ENCODE measurements at places on chromosomes 16 and 17.

- no peak for DNase-seq
Measured at GRCh38 chr16:75326333-75326732, 74.9 kb upstream of the BCAR1 start.

DNA sequence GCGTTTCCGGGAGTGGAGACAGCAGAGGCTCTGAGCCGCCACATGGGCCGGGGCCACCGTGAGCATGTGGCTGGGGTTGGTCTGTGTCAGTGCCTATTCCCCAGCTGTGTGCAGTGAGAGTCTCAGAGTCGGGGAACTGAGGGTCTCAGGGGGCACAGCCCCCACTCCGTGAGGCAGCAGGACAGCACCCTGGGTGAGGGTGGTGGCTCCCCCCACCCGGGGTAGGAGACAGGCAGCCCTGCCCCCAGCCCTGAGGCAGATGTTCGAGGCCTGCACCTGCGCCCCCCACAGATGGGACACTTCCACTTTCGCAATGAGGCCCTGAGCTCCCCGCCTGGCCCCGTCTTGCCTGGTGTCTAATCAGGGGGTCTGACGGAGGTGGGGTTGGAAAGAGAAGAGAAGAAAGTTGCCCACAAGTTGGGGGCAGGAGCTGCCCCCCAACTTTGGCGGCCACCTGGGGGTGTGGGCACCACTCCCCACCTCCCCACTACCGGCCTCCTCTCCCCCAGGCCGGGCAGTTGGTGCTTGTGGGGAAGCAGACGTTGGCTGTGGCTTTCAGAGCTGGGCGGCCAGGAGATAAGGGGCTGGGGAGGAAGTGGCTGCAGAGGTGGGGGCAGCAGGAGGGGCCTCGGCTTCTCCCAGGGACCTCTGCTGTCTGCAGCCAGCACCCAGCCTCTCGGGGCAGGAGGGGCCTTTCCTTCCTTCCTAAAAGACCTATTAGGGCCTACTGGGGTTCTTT, 1.8 kb upstream of the CBFA2T3 start:
- no peak for DNase-seq

DNA sequence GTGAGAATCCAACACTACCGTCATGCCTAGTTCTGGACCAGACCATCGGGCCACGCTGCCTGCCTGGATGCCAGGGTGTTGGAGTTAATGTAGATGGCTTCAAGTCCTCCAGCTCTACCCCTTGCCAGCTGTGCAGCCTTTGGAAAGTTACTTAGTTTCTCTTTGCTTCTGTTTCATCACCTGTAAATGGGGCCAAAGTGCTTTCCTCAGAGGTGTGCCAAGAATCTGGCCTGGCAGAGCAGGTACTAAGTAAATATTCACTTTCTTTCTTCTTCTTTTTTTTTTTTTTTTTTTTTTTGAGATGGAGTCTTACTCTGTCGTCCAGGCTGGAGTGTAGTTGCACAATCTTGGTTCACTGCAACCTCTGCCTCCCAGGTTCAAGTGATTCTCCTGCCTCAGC, 159.5 kb upstream of the RPL38 start:
- no peak for DNase-seq

DNA sequence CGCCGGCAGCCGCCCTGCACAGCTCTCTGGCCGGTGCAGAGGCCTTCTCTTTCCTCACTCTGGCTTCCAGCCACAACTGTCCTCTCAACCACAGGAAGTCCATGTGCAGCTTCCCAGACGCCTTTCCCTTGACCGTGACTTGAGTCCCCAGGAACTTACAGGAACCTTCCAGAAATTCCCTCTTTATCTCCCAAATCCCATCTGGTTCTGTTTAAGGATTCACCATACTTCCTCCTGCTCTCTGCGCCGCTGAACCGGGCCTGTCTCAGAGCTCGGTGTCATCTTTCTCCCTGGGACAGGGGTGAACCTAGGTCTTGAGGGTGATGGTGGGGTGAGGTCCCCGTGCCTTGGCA, 65.2 kb upstream of the ZNF469 start:
- no peak for DNase-seq

- no peak for DNase-seq
Measured at GRCh38 chr16:66365651-66366050, 840 bp upstream of the CDH5 start.

GRCh38 chr17:78890498-78890897, 12.5 kb downstream of the CEP295NL start:
- no peak for DNase-seq

All from stimulated activated CD8-positive, alpha-beta memory T cell treated with anti-CD3 and anti-CD28 coated beads, Interleukin-7, amount 100 ng/mL, for 24 hours (primary cell).